Stimulated activated CD8-positive, alpha-beta memory T cell treated with anti-CD3 and anti-CD28 coated beads, Interleukin-7, amount 100 ng/mL, for 24 hours (primary cell): ENCODE measurements at places on chromosomes 2 and 18.
A peak's percentile ranks its signal among the peaks of the same experiment; 100 is the strongest.

- no peak for DNase-seq
Observed at GRCh38 chr18:53417003-53417402, 807.5 kb downstream of the MBD2 start.

DNA sequence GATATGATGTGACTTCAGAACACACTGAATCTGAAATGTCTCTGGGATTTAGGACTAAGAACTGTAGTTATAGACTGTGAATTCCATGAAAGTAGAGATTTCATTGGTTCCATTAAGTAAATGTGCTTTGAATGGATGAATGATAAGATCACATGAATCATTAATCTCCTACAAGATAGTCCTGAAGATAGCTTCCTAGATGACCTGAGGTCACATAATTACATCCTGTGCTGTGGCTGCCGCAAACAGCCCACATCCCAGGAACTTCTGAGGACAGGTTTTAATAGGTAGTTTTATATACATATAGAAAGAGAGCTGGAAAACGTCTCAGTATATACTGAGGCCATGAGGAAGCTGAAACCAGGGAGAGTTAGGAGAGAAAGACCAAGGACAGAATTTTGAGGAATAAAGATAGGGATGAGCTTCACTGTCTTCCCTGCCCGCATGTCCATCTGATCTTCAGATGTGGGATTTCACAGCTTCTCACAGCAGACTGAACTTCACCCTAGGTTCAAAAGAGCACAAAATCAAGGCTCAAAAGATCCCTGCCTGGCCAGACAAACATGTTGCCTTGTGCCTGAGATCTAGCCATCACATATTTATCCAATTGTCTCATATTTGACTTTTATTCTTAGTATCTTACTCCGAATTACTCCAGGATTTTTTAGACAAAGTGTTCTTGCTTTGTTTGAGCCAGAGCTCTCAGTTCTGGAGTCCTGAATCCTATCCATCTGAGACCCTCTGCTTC, 188.2 kb downstream of the IRS1 start:
- no peak for DNase-seq

DNA sequence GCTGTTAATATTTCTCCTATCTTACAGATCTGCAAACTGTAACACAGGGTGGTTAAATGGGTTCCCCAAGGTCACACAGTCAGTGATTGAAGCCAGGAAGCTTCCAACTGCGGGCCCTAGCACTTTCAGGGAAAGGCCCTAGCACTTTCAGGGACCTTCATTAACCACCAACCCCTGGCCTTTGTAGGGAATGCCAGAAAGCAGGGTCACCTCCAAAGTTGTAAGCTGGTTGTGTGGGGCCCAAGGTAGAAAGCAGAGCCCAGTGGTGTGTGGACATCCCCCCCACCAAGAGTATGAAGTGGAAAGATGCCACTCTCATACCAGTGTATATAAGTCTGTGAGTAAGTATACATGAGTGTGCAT, 4.4 kb downstream of the DLX2 start:
- DNase-seq, result no peak

- DNase-seq, result peak; percentile 48
Observed at GRCh38 chr2:43877782-43878464, 39.2 kb downstream of the ABCG8 start.

GRCh38 chr2:180983468-180984242, 3.2 kb downstream of the UBE2E3 start:
- no peak for DNase-seq

DNA sequence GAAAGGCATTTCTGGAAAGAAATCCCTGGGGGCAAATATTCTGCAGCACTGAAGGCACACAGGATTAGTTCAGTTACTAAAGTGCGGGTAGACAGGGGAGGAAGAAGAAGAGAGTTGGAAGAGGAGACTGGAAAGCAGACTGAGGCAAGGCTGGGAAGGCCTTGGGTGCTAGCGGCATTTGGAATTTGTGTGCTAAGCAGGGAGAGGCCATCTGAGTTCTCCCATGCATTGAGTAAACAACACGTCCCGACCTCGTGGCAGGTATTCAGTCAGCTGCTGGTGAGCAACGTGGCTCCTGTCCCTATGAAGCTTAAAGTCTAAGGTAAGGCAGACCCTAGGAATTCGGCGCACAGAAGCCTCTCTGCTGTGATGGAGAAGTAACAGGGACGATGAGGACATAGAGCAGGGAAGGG, 30.7 kb downstream of the ATP8B1 start:
- DNase-seq, result no peak

DNA sequence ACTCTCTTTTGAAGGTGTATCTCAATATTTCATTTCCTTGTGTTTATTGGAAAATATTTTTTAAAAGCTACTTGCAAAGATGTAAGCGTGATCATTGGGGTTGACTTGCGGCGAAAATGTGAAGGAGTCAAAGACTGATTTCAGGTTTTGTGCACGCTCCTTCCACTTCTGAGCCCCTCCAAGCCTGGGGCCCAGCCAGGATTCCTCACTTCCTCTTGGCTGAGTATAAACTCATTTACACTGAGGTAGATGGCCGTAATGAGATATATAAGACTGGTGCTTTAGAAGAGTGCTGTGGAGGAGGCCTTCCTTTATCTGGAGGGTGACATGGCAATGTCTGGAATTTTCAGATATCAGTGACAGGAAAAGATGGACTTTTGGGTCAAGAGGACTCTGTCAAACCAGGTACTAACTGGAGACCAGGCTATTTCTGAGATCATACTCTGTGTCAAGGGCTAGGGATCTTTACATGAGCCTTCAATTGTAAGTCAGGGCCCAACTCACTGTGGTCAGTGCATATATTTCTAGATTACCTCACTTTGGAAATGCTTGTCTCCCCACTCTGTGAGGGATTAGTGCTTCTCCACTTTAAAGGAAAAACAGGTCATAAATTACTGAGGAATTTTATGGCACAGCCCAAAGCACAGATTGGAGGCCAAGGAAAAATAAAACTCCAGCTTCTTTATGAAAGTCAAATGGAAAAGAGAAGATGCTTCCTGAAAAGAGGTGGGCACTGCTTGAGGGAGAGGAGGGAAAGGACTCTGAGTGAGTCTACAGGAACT, 22.8 kb downstream of the PRKCE start:
- no peak for DNase-seq

GRCh38 chr2:63866009-63866709, 24.5 kb downstream of the UGP2 start:
- no peak for DNase-seq

DNA sequence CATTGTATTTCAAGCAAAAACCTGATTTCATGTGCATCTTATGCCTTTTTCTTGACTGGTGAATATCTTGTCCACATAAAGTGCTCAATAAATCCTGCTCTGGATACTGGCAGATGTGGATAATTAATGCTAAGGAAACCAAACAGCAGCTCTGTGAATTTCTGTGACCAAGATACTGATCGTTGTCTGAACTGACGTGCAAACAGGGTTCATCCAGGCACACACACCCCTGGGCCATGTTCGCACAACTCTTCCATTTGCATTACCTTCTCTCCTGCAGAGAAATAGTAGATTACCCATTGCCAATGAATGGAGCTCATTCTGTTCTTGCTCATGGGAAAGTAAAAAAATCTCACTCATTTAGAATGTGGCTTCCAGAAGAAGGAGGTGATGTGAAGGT, 316.2 kb upstream of the TRIB2 start:
- DNase-seq, result no peak

DNA sequence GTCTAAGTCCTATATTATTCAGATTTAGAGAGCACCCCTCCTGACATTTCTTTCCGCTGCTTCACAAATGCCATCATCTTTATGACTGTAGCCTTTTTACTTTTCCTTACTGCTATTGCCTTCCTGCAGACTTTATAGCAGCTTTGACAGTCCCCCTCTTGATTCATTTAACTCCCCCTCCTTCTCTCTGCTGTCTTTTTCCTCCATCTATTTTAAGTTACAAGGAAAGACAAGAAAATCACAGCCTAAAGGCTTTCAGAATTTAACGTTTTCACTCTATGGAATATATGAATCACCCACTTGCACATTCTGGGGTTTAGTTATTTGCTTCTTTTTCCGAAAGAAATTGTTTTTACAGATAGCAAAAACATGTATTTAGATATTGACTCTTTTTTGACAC, 183.4 kb upstream of the SETBP1 start:
- no peak for DNase-seq

DNA sequence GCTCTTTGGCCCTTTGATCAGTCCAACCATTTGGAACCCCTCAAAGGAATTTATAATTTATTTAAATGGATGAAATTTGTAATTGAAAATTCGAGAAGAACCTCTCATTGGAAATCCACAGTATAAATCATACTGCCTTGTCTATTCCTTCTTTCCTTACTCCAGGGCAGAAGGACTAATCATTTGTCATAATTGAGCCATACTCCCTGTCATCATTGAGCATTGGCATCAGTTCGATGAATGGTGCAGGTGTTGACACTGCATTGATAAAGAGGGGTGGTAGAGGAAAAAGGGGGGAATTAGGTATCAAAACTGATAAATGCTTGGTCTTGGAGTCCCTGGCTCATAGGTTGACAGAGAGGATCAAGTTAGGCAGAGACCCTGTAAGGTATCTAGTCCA, 2.0 kb downstream of the VSNL1 start:
- DNase-seq, result no peak

- DNase-seq, result no peak
Observed at GRCh38 chr2:240782886-240783818, 36.9 kb downstream of the KIF1A start.

DNA sequence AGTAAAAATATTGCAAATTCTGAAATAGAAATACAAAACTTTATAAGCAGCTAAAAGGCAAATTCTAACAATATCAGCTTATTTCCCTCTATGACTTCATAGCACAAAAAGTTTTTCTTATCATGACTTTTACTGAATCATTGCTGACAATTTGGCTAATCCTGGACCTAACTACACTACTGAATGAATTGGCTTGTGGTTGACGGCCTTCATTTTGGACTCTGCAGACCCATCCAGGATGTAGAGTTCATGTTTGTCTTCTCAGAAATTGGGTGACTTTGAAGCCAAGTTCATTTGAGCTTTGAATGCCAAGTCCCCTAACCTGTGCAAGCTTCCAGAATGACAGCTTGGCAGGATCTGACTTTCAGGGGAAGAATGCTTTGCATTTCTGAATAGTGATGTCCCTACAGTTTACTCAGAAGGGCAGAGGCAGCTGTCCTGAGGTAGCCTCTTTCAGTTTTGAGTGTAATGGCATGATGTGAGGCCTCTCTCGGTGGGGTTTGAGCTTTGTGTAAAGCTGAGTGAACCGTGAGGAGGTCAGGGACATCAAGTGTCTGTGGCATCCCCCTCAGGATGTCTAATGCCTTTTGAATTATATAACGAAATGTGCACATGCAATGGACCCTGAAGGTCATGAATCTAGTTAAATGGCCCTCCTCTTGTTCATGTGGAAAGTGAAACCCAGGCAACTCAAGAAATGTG, 48.0 kb downstream of the EFEMP1 start:
- no peak for DNase-seq

DNA sequence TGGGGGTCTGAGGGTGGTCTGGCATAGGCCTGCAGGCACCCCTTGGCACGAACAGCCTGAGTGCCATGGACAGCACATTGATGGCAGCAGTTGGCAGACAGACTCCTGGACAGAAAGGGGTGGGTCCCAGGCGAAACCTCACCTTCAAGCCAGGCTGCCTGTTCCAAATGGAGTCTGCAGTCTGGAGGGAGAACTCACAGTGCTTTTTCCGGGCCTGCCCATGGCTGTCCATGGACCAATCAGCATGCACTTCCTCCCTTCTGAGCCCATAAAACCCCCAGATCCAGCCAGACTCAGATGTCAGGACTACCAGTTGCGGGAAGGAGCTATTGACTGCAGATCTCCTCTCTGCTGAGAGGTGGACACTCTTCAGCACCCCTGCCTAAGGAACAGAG, 694.6 kb upstream of the ACVR2A start:
- DNase-seq, result no peak

- DNase-seq, result no peak
Observed at GRCh38 chr18:24878289-24878688, 417.9 kb downstream of the HRH4 start.

- no peak for DNase-seq
Observed at GRCh38 chr18:49305688-49306336, 154.6 kb downstream of the DYM start.

DNA sequence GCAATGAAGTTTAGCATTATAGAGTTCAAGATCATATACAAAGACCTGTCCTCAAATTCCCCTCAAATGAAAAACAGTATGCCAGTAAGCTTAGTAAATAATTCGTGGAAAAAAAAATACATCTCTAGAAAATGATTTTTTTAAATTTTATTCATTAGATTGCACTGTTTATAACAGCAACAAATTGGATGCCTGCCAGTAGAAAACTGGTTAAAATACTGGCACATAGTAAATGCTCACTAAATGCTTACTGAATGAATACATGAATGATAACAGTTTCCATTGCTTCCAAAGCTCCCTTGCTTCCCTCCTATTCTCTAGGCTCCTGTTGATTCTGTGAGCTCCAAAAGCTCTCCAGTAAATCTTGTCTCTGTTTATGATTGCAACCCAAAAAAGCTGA, 25.5 kb upstream of the SEH1L start:
- no peak for DNase-seq
